ENCODE measurements at places on chromosomes 12 and 14.

DNA sequence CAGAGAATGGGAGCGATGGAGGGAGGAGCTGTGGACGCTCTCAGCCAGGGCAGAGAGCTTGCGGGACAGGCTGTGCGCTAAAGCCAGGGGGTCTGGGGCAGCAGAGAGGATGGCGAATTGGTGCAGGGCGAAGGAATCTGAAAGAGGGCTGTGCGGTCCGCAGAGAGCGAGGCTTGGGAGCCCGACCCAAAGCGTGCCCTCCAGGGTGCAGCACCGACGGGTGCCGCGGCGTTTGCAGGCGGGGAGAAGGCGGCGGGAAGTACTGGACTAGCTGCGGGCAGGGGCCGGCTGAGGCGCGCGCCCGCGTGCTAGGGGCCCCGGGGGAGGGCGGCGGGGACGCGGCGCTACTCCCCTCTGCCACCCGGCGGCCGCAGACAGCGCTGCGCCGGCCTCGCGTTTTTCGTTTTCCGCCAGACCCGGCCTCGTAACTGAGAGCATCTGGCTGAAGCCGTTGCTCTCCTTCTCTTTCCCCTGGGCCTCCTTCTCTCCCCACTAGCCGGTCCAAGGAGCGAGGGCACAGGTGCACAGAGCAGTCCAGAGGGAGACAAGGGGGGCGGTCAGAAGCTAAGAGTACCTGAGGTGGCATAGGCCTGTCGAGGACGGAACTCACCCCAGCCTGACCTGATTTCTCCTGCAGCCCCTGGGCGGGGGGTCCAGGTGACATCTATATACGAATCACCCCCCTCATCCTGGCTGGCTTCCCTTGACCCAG, 24.9 kb downstream of the SLC6A12 start:
- DNase-seq, result no peak

- peak; percentile 21 for DNase-seq
These were observed 21.9 kb upstream of the IFT81 start for GRCh38 chr12:110102255-110102654.

DNA sequence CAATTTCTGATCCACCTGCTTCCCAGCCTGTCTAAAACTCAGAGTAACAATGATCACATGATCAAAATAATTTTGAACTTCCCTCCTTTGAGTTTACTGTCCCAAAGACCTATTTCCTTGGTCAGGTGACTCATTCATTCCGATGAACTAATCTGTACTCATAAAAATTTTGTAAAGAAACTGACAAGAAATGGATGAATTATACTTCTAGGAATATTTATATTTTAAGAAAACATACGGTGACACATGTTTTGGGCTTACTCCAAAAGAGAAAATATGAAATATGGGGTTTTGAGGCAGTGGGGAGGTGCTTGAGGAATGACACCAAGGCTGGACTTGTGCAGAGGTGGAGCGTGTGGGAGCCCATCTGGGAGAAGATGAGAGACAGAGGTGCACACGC, 42.0 kb downstream of the GUCY2C start:
- DNase-seq, result no peak

DNA sequence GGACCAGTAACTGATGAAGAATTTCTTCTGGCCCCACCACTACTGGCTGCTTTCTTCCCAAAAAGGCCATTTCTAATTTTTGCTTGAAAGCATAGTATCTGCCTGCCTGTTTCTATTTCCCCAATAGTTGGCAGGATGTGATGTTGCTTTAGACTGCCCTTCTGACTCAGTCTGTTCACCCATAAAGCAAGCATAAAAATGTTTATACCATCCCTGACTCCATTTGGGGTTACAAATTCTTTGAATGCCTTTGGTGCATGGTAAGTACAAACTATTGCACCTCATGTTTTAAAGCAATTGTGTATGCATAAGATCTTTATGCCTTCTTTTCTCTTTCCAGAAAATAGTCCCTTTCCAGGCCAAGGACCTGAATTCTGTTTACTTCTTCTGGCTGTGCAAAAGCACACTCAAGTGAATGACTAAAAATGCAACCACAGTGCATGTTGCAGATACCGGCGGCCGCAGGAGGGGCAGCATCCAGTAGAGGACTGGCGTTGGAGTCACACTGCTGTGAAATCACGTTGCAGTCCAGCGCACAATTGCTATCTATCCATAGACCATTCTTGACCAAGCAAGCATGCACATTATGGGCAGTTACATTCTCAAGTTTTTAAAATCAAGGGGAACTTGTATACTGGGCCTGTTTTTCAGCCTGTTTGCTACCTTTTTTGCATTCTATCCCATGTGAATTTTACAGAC, 82.4 kb downstream of the SLC5A8 start:
- DNase-seq, result no peak

- DNase-seq, result no peak
These were observed 47.9 kb downstream of the WDHD1 start for GRCh38 chr14:54979039-54979438.

GRCh38 chr12:15756822-15757221, 32.4 kb downstream of the EPS8 start:
- DNase-seq, result no peak

GRCh38 chr12:101838628-101839323, 8.0 kb upstream of the GNPTAB start:
- no peak for DNase-seq

- DNase-seq, result peak; percentile 45
These were observed 49.1 kb upstream of the RNU6-8 start for GRCh38 chr14:32252030-32252670.

- no peak for DNase-seq
These were observed 412.3 kb downstream of the RPS29 start for GRCh38 chr14:49173765-49174373.

- DNase-seq, result no peak
These were observed 46.0 kb downstream of the PAH start for GRCh38 chr12:102871014-102871413.

GRCh38 chr12:22828066-22828465, 203.1 kb downstream of the ETNK1 start:
- no peak for DNase-seq

DNA sequence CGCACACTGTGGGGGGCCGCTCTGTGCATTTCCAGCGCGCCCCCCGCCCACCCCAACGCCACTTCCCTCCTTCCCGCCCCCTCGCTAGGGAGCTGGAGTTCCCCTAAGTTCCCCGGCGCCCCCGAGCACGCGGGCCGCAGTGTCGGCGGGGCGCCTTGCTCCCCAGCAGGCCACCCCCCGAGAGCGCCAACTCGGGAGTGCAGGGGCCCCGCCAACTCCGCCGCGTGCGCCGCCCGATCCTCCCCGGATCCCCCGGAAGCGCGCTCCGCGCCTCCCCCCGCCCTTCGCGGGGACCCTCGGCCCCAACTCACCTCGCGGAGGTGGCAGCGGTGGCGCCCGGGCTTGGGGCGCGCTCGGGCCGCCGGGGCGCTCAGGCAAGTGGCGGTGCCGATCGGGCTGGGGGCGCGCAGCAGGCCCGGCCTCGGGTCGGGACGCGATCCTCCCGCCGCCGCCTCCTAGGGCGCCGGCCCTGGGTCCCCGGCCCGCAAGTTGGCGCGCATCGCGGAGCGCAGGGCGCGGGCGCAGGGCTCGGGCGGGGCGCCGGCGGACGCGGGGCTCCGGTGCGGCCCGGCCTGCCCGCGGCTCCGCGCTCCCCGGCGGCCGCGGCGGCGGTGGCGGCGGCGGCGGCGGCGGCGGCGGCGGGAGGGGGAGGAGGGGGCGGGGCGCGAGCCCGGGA, at the start of gene NCOR2:
Gene NCOR2 (minus strand): TSS at position 616 of the 676 bp plus-strand sequence. CDS start 72,361 bp downstream, outside the sequence.
- no peak for DNase-seq

GRCh38 chr14:23005451-23006187, 4.3 kb downstream of the C14orf93 start:
- no peak for DNase-seq

- DNase-seq, result no peak
These were observed 82.8 kb downstream of the BTG1 start for GRCh38 chr12:92062539-92063493.

GRCh38 chr12:57133013-57133569, 4.8 kb downstream of the LRP1 start:
- DNase-seq, result no peak

DNA sequence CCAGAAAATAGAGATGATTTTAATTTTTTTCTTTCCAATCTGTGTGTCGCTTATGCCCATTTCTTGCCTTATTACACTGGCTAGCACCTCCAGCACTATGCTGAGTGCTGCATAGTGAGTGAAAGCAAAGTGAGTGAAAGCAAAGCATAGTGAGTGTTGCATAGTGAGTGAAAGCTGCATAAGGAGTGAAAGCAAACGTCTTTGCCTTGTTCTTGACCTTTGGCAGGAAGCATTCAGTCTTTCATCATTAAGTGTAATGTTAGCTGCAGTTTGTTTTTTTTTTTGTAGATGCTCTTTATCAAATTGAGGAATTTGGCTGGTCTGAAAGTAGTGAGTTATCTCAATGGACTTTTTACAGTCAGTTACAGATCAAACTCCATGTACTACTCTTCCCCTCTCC, 6.9 kb upstream of the CORO1C start:
- no peak for DNase-seq

- DNase-seq, result no peak
These were observed 52.4 kb downstream of the LMNTD1 start for GRCh38 chr12:25500651-25501050.

GRCh38 chr12:13509740-13510139, 313.2 kb downstream of the EMP1 start:
- no peak for DNase-seq

DNA sequence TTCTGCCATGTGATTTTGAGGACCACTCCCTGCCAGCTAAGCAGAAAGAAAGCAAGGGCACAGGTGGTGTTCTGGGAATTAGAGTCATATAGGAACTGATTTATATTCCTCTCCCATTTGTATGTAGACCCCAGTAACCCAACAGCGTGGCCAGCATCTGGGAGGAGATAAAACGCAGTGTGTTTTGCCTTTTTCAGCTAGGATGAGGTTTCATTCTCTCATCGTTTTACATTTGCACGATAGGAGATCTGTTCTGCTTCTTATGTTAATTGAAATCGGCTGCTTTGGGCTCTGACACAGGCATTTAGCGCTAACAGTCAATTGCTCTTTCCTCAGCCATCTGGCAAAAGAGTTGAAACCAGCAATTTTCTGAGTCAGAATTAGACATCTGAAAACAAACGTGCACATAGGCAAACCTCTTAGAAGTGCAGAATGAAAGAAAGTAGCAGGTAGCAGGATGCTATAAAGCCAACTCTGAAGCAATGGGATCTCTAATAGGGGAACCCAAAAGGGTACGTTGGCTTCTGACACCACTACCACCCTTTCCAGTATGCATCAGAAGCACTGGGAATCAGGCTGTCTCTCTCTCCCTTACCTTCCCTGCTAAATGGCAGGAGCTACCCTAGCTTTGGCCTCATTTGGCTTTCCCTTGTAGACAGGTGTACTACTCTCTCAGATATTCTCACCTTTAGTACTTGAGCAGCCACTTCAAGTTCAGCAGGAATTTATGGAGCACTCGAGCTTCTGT, 219.1 kb downstream of the PHLDA1 start:
- no peak for DNase-seq

DNA sequence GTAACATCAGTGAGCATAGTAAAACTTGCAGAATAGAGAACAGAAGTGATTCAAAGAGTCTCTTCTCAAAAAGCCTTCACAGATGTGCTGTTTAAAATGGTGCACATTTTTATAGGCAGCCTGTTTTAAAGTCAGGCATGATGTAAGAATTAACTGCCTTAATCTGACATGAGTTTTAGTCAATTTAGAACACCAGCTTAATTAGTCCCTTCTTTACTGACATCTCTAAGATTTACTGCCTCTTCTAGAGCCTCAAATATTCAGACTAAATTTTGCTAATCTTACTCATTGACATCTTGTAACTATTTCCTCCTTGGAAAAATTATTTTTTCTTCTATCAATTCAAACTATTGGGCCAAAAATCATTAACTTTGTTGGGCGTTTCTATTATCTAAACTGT, 782.5 kb downstream of the C12orf50 start:
- DNase-seq, result no peak

DNA sequence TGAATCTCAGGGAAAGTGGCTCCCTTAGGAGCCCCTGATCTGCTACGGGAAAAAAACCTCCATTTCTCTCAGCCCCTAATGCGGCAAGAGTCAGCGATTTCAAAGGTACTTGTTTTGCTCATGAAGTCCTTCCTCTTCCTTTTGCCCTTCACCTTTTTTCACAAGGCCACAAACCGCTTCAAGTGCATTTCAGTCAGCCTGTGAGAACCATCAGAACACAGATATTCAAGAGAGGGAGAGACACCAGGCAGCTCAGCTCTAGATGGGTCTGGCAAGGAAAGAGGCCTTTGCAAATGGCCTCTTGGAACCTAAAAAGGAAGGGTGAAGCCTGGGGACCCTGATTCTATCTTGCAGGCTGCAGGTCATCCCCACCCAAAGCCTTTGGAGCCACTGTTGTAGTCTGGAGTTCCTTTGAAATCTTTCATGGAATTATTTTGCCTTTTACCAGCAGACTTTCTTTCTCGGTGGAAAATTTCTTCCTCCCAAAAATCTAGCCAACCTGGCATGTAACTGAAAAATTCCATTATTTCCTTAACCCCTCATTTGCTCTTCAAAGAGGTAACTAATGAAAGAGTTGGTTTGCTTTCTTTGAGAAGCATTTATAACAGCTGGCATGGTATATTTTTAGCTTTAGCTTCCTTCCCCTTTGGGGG, 145.0 kb downstream of the SAMD4A start:
- no peak for DNase-seq

DNA sequence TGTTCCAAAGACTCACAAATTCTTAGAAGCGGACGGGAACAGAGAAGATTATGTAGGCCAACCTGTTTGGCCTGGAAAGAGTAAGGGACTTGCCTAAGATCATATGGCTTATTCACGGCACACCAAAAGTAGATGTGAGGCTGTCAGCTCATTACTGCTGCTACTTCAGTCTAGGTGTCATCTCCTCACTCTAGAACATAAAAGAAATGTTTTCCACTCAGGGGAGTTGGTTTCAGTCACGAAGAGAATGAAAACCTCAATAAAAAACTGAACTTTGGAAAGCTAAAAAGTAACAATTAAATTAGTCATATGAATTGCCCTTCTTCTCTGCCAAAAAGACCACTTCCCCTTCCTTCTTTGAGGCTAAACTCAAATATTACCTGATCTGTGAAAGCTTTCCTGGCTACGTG, 658 bp upstream of the CEP128 start:
- no peak for DNase-seq

Measured in gastrocnemius medialis (tissue), 4 donors.